ENCODE measurements at places on chromosomes 6 and 20.

GRCh38 chr20:63745424-63745805 is 5.8 kb downstream of the SLC2A4RG start:
- no peak for DNase-seq

DNA sequence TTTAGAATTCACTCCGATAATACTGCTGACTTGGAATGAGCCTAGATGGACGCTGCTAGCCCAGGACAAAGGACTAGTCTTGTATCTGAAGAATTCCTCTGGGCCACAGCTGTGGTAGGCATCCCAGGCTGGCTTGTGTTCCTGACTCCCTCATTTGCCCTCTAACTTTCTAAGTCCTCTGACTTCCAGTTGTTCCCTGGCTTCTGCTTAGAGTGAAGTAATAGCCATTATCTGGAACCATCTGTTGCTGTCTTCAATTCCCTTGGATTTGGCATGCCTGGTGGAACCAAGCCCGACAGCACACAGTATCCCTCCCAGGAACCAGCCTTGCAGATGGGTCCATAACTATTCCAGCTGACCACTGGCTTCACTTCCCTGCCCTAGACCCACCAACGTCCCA is 376.0 kb downstream of the SYNE1 start:
- DNase-seq, result no peak

GRCh38 chr6:137692308-137692707 is 174.8 kb upstream of the TNFAIP3 start:
- no peak for DNase-seq

DNA sequence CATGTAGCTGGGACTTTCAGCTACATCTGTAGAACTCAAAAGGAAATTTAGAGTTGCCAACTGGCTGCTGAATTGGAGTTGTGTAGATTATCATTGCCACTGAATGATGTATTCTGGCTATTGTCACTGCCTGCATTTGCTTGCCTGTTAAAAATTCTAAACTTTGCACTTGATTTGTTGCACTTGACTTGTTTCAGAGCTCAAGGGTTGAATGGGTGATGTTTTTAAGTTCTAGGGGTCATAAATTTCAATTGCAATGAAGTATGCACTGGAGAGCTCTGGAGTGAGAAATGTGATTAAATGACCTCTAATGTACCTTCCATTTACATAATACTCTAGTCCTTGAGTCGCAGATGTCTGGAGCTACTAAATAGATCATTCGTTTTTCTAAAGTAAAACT is 102.4 kb downstream of the TNFRSF21 start:
- no peak for DNase-seq

GRCh38 chr6:130681028-130681427 is 146.2 kb upstream of the SMLR1 start:
- DNase-seq, result peak; percentile 14

Data from HFF-Myc (cell line).